G401 (cell line): ENCODE measurements at places on chromosomes 12 and 14.

- DNase-seq, result no peak
These were observed 95.4 kb upstream of the CDKN3 start for GRCh38 chr14:54301359-54301758.

DNA sequence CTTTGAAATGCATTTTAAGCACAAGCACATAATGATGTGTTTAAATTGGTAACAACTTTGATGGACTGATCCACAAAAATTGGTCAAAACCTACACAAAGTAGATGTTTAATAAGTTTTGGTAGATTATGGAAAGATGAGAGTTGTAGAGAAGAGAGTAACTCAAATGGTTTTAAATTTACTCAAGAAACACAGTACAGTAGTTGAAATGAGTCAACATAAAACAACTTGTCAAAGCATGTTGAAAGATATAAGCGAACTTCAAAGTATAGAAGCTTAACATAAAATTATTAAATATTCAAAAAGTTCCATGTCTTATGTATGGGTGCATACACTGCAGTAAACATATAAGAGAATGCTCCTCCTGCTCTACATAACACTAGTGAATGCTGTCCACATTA, 49.4 kb downstream of the KITLG start:
- no peak for DNase-seq

- DNase-seq, result no peak
These were observed 863.7 kb downstream of the LRFN5 start for GRCh38 chr14:42470427-42470719.

DNA sequence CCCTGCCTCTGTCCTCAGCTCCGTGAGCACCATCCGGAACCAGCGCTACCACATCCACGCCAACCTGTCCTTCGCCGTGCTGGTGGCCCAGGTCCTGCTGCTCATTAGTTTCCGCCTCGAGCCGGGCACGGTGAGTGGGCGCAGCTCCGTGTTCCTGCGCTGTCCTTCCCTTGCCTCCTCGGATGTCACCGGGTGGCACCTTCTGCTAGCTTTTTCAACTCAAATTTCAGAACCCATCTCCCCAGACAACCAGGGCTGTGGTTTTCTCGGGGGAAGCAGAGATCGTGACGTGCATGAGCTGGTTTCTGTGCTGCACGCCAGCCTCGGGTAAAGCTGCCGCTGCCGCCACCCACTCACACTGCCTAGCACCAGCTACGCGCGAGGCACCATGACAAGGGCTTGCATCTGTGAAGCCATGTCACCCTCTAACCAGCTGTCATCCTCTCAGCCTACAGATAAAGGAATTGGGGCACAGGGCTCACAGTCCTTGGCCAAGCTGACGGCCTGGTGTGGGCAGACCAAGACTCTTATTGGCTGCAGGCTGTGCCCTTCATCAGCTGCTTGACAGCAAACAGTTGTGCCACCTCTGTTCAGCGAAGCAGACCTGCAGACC, 152.1 kb downstream of the ADGRD1 start:
- no peak for DNase-seq

DNA sequence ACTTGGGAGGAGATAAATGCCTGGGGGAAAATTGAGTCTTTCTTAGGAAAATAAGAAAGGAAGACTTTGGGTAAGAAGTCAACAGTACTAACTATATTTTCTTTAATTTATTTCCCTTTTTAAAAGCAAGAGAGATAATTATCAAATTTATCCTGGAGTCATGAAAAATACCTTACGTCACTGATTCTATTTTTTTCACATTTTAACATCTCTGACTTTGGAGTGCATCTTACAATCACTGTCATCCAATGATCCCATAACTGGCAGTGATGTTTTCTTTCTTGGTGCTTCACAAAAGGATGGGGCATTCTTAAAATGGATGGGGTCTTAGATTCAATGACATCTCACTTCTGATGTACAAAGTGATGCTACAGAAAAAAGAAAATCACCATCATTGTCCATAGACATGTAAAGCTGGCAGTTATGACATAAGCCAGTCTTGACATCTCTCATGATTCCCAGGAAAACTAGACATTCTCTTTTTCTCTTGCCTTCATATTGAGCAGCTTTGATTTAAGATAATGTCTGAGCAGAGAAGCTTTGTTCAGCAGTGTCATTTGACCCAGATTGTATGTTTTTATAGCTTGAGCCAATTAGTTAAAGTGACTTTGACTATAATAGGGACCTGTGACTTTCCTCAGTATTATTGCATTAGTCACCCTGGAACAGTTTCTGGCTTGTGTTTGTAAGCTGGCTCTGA, 236.2 kb downstream of the EGLN3 start:
- DNase-seq, result no peak

DNA sequence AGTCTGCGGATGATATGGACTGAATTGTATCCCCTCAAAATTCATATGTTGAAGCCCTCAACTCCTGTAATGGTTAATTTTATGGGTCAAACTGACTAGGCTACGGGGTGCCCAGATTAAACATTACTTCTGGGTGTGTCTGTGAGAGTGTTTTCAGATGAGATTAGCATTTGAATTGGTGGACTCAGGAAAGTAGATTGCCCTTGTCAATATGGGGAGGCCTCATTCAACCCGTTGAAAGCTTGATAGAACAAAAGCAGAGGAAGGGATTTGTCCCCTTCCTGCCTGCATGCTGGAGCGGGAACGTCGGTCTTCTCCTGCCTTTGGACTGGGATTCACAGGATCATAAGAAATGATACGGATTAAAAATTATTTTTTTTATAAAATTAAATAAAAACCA, 84.5 kb downstream of the BBS10 start:
- no peak for DNase-seq

DNA sequence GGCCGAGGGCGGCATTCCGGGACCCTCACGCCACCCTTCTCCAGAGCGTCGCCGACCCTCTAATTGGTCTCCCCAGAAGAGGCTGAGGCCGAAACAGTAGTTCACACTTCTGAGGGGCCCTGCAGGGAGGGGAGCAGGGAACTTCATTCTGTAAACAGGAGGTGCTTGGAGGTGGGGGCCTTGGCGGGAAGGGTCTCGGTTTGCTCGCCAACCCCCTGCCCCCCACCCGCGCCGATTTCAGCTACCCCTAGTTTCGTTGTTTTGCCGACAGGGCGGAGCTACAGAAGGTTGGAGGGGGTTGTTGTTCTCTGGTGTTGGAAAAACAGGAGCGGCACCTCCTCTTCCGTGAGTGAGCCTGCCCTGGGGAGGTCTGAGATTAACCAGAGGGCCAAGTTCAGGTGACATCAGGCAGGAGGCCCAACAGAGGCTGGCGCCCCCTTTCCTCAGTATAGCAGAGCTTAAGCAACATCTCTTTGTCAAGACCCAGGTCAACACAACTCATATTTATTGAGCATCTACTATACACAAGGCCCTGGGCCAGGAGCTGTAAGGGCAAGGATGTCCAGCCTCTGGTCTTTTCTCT, 682 bp downstream of the ERBB3 start:
- no peak for DNase-seq

DNA sequence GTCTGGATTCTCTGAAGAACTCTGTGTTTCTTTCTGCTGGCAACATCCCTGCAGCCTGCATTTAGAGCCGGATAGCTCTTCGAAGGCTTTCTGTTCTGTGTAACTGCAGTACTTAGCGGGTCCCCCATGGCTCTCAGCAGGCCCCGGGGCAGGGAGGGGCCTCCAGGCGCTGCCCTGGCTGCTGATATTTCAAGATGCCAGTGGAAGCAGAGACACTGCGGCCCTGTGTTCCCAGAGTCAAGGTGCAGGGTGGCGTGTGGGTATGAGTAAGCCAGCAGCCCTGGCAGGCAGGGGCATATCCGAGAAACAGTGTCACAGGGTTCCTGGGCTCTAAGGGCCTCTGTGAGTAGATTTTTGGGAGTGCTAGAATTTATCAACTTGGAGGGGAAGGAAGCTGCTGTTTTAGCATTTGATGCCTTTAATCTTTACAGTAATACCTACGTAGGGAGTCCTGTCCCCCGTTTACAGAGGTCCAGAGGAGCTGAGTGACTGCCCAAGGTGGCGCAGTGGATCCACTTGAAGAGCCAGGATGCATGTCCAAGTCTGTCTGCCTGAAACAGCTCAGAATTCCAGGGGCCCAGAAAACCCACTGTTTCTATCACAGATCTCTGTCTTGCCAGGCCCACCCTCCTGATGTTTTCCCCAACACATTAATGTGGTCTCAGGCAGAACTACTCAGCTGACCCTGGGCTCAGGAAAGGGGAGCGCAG, 16.2 kb downstream of the ESRRB start:
- no peak for DNase-seq

DNA sequence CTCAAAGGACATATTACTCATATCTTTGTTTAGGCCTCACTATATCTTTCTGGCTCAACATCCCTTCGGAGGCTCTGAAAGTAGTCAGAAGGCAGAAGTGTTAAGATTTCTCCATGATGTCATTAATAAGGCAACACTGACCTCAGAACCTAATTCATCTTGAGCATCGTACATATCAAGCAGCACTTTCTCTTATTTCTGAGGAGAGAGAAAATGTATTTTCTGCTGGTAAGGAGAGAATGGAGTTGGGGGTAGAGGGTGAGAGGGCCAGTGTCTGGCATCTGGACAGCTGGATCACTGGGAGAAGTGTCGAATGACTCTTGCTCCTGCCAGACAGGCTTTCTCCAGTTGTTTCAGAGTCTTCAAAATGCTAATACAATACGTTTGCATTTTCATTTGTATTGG, 213.2 kb upstream of the PRICKLE1 start:
- no peak for DNase-seq

DNA sequence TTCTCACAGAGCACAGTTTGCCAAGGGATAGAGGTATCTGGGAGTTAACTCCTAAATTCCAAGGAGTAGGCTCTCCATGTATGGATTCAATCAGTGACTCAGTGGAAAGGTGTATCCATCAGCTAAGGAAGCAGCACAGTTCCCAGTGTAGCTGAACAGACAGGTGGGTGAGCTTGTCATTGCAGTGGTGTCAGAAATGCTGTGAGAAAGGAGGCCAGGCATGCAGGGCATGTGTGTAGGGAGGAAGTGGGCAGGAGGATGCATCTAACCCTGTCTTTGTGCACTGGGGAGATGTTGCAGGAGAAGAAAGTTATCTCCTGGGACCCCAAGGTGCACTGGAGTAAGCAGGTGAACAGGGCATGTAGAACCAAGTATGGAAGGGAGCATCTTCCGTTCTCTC, 539.0 kb downstream of the VRK1 start:
- DNase-seq, result no peak

- no peak for DNase-seq
These were observed 18.9 kb upstream of the MAP3K9 start for GRCh38 chr14:70828188-70828587.

GRCh38 chr14:50403419-50403818, 6.7 kb upstream of the CDKL1 start:
- no peak for DNase-seq

- no peak for DNase-seq
These were observed 88.4 kb downstream of the GRIP1 start for GRCh38 chr12:66590275-66590985.

DNA sequence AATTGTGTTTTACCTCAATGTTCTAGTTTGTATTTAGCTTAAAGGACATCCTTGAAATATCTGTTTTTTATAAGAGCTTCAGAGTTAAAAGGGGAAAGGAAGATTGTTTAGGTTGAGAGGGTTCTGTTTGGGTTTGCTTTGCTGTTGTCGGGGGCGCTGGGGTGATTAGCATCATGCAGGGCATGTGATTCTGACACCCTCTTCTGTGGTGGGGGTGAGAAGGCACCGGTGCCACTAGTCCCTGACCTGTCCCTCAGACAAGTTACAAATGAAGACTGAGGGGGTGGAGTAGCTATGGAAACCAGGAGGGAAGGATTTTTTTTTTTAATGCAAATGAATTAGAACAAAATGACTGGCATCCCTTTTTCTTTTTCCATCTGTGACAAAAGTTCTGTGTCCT, 291.3 kb downstream of the RPAP3 start:
- DNase-seq, result no peak

DNA sequence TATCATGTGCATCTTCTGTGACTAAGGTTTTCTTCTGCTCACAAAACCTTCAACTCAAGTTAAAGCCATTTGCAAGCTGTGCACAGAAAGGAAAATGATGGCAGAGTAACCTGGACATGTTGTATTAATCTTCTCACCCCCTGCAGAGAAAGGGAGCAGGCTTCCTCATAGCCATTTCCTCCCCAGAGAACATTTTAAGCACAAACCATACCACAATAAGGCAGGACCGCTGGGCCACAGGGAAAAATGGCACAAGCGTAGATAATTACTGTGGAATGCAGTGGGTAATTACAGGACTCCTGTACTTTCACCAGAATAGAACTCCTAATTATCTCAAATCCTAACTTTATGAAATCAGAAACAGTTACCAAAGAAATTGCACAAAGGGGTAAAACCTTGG, 215.7 kb downstream of the KIF21A start:
- DNase-seq, result no peak

- DNase-seq, result no peak
These were observed 1.3 kb downstream of the MBD6 start for GRCh38 chr12:57523706-57524614.

- DNase-seq, result no peak
These were observed 38.2 kb upstream of the MTHFD1 start for GRCh38 chr14:64349741-64350490.

GRCh38 chr12:40769846-40770245, 77.6 kb downstream of the CNTN1 start:
- DNase-seq, result no peak

GRCh38 chr12:105613887-105614286, 283.4 kb downstream of the C12orf75 start:
- DNase-seq, result no peak

GRCh38 chr14:99426813-99427346, 53.8 kb downstream of the SETD3 start:
- DNase-seq, result no peak

GRCh38 chr12:109450980-109451379, 26.1 kb downstream of the KCTD10 start:
- no peak for DNase-seq

GRCh38 chr12:87119713-87120112, 863.5 kb upstream of the MGAT4C start:
- DNase-seq, result peak; percentile 44

DNA sequence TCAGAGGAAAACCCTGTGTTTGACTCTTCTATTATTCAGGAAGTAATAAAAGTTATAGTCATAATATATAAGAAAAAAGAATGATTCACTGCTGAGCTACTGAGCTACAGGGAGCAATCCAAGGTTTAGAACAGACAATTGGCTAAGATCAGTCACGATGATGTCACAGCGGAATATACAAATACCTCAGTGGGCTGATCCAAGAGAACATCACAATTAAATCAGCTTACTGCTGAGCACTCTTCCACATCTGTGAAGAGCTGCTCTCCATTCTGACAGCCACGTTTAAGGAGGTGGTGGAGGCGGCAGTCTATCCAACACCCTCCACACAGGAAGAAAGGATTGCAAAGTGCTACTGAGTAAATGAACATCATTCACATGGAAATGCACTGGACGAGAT, 271.0 kb downstream of the APAF1 start:
- no peak for DNase-seq
